Right lung (tissue), 10 donors: ENCODE measurements at places on chromosomes 4 and X. TPM values are rescaled to one million over a fixed set of nuclear protein-coding genes. Genes with fewer than 3 reads are reported as not detected.
A peak's percentile ranks its signal among the peaks of the same experiment; 100 is the strongest.

- no peak for DNase-seq
Measured at GRCh38 chr4:41160012-41160789, 54.1 kb downstream of the APBB2 start.

DNA sequence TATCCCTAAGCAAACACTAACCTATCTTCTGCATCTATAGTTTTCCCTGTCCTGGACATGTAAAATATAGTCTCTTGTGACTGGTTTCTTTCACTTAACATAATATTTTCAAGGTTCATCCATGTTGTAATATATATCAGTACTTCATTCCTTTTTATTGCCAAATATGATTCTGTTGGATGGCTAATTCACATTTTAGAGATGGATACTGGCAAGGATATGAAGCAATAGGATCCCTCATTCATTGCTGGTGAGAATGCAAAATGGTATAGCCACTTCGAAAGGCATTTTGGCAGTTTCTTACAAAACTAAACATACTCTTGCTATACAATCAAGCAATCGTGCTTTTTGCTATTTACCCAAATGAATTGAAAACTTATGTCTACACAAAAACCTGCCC, 6.7 kb downstream of the TCEAL9 start:
- DNase-seq = no peak

DNA sequence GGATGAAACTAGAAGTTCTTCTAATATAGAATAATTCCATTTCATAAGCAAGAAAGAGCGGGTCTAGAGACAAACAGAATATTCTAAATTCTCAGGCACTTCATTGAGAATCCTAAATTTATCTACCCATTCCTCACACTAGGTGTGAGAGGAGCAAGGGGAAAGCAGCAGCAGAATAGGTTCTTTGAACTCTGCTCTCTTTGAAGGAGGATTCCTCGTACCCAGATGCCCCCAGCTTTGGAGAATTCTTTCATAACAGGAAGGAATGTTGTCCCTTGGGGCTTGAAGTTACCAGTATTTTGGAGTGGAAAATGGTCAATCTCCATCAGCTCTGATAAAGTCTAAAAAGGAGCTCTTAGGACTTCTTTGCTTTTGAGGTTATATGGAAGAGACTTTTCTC, 59.7 kb upstream of the RASGEF1B start:
- no peak for DNase-seq

- DNase-seq = no peak
Measured at GRCh38 chr4:184384810-184385557, 89.4 kb downstream of the IRF2 start.

- no peak for DNase-seq
Measured at GRCh38 chr4:6561173-6561516, 13.8 kb upstream of the MAN2B2 start.

GRCh38 chr4:81512001-81512756, 40.5 kb upstream of the RASGEF1B start:
- no peak for DNase-seq

- DNase-seq = no peak
Measured at GRCh38 chr4:10019521-10020051, 1.7 kb downstream of the SLC2A9 start.

- no peak for DNase-seq
Measured at GRCh38 chr4:96543346-96543745, 703.5 kb downstream of the PDHA2 start.

- peak; percentile 36 for DNase-seq
Measured at GRCh38 chr4:118224243-118224829, 128.5 kb downstream of the PRSS12 start.

DNA sequence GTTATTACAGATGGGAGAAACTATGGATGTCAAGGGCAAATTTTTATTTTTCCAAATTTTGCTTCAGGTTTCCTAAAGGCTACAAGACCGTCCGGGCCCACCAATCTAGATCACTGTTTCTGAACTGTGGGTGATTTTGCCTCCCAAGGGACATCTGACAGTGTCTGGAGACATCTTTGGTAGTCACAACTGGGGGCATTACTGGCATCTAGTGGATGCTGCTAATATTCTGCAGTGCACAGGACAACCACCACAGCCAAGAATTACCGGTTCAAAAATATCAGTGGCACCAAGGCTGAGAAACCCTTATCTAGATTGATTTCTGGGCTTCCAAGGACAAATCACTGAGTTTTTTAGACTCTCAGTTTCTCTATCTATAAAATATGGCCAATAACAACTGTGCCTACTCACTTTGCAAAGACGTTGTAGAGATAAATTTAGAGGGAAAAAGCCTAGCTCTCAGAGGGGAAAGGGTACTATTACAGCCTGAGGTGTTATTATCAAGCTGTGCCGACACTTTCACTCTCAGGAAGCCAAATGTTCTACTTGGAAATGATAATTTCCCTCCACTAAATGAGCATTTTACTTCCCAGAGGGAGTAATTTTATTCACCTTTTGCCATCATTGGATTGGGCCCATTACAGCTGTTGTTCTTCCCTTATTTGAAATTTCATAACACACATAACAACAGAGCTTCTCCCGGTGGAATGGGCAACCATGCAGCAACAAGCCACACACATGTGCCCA, 442.1 kb downstream of the CENPC start:
- no peak for DNase-seq

GRCh38 chrX:94216738-94217137, 542.7 kb downstream of the FAM133A start:
- DNase-seq = no peak

DNA sequence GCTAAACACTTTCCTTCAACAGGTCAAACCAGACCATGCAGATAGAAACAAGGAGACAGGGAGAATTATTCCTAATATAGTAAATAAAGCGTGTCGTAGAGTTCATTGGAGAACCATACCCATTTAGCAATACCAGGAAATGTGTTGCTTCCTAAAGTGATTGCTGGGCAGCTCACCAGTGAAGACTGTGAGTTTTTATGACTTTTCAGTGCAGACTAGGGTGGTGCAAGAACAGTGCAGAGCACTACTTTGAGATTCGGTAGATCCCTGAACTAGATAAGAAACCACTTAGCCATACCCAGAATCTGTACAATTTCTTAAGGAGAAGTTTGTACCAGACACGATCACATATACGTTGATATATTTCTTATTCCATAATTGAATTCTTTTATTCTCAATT, 87.4 kb downstream of the EMCN start:
- DNase-seq = no peak

DNA sequence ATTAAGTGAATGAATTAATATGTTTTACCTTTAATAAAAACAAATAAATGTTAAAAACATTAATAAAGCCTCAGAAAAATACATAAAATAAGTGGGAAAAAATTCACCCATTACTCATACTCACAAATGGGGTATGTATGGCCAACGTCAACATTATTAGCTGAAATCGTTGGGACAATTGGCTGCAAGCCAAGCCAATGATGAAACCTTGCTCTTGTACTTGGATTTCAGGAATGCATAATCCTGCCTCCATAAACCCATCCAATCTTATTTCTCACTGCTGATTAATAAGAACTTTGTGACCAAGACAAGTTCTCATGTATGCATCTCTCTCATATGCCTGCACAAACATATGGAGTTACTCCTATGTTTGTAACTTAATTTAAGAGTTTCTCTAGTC, 35.3 kb upstream of the ADAMTS3 start:
- DNase-seq = no peak

- DNase-seq = no peak
Measured at GRCh38 chr4:128006592-128006991, 41.4 kb downstream of the ABHD18 start.

DNA sequence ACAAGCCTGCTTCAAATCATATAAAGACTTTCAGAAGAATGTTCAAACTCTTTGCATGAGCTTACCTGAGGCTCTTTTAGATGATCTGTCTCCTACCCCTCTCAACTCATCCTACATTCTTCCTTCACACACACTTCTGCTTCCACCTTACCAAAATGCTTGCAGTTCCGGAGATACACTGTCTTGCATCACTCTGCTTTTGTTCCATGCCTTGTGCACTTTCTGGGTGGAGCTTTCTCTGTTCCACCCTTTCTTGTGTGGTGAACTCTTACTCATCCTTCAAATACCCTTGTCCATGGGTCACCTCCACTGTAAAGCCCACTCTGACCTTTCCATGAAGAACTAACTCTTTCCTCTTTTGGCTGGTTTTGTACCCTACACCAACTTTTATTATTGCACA, 18.4 kb upstream of the MGST2 start:
- no peak for DNase-seq

GRCh38 chrX:153908219-153908860, 3.9 kb downstream of the AVPR2 start:
- DNase-seq = no peak

- DNase-seq = no peak
Measured at GRCh38 chr4:61385256-61385655, 185.1 kb downstream of the ADGRL3 start.

- DNase-seq = no peak
Measured at GRCh38 chrX:29726811-29727210, 488.6 kb upstream of the MAGEB2 start.

DNA sequence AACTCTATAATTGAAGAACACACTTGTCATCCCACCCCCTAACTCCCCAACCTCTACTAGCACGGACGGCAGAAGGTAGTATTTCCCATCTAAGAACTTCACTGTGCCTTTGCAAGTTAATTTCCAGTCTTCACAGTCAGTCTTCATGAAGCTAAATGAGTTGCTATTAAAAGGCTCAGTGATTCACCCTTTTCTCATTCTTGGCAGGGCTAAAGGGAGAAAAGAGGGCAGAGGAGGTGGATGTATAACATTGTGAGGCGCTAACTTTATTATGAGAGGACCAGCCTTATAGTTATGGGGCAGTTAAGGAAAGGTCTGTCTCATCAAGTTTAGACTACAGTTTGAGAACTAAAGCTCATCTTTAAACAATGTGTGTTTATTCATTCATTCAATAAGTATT, 161.0 kb upstream of the S100G start:
- DNase-seq = no peak

GRCh38 chr4:166535865-166536264, 662.8 kb downstream of the TLL1 start:
- no peak for DNase-seq

GRCh38 chr4:166143227-166143626, 270.2 kb downstream of the TLL1 start:
- DNase-seq = no peak

DNA sequence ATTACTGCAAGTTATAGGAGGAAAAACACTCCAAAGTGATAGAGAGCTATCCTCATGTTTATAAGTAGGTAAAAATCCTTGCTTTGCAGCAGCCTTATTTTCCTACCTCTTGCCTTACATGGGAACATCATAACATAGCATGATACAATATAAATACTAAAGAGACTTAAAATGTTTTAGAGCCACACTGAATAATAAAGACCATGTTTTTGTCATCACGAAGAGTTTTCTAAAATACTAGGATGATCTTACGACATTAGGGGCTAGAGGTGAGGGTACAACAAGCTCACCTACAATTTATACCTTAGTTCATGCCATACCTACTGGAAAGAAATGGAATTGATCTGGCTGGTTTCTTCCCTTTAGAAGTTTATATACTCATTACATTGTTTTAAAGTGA, 184.8 kb downstream of the FBXW7 start:
- DNase-seq = no peak

DNA sequence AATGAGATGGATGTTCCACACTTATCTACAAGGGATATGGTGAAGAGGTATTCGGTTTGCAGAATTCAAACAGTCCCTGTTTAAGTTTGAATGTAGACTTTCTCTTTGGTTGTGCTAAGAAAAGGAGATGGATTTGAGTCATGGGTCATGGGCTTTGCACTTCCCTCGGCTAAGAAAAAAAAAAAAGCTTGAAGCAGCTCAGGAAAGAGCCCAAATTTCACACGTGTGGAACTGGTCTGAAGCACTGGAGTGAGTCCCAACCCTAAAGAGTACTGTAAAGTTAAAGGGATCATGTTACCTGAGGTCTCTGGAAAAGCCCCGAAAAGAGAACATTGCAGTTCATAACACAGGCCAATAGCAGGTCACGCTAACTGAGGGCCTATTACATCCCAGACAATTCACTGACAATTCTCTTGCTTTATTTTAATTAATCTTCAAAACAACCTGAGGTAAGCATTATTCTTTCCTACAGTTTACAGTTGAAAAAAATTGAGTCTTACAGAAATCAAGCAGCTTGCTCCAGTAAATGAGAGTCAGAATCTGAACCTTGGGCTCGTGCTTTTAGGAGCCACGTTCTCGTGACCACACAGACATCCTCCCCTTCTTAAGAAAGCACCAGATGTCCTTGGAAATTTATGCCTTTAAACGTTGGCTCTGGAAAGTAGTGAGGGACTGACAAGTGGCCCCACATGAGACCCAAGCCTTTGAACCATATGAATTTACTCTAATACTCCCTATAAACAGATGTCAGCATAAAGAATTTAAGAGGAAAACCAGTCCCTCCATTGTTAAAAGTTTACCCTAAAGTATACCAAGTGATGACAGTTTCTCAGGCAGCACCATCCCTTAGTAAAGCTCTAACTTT, 89.3 kb downstream of the MAD2L1 start:
- no peak for DNase-seq

- DNase-seq = no peak
Measured at GRCh38 chr4:176193126-176193525, 2.3 kb downstream of the SPATA4 start.

DNA sequence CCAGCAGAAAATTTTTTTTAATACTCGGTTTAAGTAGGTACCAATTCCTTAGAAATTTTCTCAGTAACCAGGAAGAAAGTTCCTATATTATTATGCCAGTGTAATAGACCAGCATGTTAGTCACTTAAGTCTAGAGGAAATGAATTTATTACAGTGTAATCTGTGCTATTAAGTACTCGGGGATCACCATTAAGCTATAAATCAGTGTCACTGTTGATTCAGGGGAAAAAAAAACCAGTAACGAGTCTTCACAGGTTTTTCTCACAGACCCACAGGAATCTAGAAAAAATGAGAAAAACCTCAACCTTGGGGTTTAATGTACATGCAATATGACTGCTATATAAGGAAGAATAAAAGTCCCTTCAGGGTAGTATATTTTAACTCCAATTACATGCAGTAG, 138.3 kb upstream of the IL1RAPL2 start:
- DNase-seq = no peak

DNA sequence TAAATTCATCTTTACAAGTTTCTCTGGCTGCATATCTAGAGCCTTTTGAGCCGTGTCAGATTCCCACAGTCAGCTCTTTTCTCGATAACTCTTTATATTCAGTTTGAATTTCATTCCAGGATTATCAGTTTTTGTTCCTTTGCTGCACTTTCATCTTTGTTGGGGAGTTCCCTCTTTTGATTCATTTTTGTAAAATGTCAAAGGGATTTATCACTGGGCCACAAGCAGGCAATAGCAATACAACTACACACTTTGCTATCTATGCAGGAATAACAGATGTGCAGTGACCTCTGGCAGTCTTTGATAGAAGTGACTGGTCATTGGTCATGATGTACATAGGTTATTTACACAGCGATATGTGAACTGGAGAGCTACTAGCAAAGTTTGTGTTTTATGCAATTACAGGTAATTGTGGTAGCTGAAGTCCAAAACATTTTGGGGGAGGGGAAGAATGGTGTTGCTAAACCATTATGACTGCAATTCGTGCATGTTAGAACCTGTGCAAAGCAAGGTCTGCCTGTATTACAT, 43.8 kb downstream of the HPGDS start:
- no peak for DNase-seq

F11 gene
- polyA plus RNA-seq = 0.41 TPM

CENPVL1 gene
- not detected for polyA plus RNA-seq

ARHGEF6 gene
- polyA plus RNA-seq = 21.0 TPM

FOXO4 gene
- 19.6 TPM for polyA plus RNA-seq

EVC2 gene
- 8.8 TPM for polyA plus RNA-seq

TCEAL6 gene
- 0.10 TPM for polyA plus RNA-seq

MAGT1 gene
- polyA plus RNA-seq = 60.3 TPM

IGSF1 gene
- polyA plus RNA-seq = 22.7 TPM

GLRA3 gene
- polyA plus RNA-seq = 0.12 TPM

IL15 gene
- 1.2 TPM for polyA plus RNA-seq
